Esophagus squamous epithelium (tissue), 5 donors: ENCODE measurements at places on chromosomes 3 and 15.

- no peak for DNase-seq
These were observed 16.8 kb downstream of the HSPBAP1 start for GRCh38 chr3:122776675-122777468.

DNA sequence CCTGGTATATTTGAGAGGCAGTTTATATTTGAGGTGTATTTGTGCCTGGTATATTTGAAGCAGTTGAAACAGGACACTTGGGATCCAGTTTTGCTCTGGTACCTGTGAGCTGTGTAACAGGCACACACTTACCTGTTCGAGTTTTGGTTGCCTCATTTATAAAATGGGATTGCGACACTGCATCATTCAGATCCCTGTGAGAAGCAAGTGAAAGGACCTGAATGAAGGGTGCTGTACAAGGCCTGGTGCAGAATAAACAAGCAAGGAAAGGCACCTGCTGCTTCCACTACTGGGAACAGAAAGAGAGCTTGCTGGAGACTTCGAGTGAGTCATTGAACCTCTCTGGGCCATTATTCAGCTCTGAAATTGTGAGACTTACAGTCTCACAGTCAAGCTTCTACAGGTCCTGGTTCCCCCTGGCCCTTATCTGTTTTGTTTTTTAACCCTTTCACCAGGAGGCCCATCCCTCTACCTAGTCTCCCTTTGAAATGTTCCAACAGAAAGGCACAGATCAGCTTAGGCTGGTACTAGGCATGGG is 11.5 kb downstream of the FETUB start:
- DNase-seq = no peak

- no peak for DNase-seq
These were observed 78.2 kb downstream of the FAIM start for GRCh38 chr3:138686771-138687221.

- DNase-seq = no peak
These were observed 168.7 kb downstream of the GREM1 start for GRCh38 chr15:32886459-32886858.

GRCh38 chr3:174958671-174959328 is 99.7 kb downstream of the NAALADL2 start:
- no peak for DNase-seq

GRCh38 chr3:19173945-19174344 is 25.6 kb downstream of the KCNH8 start:
- DNase-seq = no peak

GRCh38 chr3:9600597-9600996 is 47.0 kb upstream of the LHFPL4 start:
- DNase-seq = no peak

- DNase-seq = no peak
These were observed 39.1 kb downstream of the TKT start for GRCh38 chr3:53216723-53217122.

GRCh38 chr15:48861813-48862431 is 16.0 kb upstream of the EID1 start:
- DNase-seq = no peak

GRCh38 chr15:96882121-96882772 is 551.7 kb downstream of the NR2F2 start:
- no peak for DNase-seq

DNA sequence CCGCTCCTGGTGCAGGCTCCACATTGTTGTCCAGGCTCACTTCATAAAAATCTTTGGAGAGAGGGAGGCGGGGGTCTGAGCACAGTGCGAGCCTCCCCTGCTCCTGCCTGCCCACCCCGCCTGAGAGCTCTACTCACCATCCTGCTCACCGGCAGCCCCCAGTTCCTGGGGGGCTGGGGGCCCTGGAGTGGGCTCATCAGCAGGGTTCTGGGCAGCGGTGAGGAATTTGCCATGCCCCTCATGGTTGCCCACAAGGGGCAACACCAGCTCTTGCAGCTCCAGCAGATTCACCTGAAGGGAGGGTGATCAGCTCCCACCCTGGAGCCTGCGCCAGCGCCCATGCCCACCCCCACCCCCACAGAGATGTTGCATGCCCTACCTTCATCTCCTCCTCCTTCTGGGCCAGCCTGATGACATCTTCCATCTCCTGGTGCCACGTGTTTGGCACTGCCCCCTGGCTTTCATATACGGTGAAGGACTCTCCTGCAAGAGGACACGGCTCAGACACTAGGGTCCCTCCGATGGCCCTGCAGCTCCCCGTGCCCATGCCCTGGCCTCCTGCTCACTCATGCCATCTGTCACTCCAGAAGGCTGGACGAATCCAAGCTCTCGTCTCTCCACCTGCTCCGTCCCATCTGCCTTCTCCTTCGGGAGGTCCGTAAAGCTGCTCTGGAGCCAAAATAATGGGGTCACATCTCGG is 162.1 kb downstream of the TBC1D2B start:
- no peak for DNase-seq

DNA sequence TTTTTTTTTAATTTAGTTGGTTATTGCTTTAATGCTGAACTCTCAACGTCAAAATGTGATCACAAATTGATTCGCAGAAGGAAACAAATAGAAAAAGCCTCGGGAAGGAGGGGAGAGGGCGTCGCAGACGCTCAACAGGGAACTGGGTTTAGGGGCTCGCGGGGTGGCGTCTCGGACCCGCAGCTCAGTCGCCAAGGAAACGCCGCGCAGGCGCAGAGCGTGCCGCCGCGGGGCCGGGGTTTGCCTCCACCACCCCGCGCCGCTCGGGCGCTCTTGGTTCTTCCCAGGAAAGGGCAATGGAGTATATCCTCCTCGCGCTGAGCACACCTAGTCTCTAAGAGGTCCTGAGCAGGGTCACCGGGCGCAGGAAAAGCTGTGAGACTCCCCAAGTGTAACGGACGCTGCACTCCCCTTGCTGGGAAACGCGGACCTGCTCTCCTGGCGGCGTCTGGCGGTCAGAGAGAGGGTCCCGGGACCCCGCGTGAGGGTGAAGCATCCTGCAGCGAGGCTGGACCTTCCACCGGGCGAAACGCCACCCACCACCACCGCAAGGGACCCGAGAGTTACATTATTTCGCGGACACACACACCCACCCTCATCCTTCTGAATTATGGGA is 753 bp downstream of the PLCH1 start:
- no peak for DNase-seq

DNA sequence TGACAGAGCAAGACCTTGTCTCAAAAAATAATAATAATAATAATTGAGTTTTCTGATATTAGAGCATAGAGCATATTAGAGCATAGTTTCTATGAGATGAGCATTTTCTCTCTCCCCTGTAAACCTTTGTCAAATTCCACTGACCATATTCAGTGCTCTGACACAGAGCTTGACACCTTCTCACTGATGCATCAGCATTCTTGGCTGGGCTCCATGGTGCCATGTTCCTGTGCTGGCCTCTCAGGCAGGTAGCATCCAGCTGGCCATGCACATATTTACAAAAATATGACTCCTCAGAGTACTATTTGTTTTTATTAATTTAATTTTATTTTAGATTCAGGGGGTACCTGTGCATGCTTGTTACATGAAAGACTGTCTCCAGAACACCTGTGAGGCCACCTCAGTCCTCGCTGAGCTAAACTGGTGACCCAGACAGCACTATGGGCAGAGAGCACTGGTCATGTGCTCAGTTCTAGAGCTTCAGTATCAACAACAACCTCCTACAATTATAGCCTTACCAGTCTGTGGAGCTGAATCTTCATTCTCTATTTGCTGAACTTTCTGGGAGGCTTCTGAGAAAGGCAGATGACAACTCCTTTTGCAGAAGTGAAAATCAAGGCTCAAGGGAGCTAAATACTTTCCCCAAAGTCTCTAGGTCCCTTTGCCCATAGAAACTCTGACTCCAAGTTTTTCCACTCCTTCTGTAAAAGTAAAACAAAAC is 21.6 kb upstream of the SLC28A2 start:
- DNase-seq = no peak

GRCh38 chr3:156151824-156152428 is 31.5 kb downstream of the KCNAB1 start:
- DNase-seq = no peak

- DNase-seq = no peak
These were observed 413.2 kb downstream of the NTRK3 start for GRCh38 chr15:87843312-87843711.

GRCh38 chr3:55720614-55721013 is 233.5 kb upstream of the WNT5A start:
- no peak for DNase-seq

GRCh38 chr3:47573190-47574172 is 5.2 kb downstream of the CSPG5 start:
- no peak for DNase-seq
